ENCODE measurements at places on chromosomes 5 and 9. TPM values are rescaled to one million over a fixed set of nuclear protein-coding genes. Genes with fewer than 3 reads are reported as not detected.

DNA sequence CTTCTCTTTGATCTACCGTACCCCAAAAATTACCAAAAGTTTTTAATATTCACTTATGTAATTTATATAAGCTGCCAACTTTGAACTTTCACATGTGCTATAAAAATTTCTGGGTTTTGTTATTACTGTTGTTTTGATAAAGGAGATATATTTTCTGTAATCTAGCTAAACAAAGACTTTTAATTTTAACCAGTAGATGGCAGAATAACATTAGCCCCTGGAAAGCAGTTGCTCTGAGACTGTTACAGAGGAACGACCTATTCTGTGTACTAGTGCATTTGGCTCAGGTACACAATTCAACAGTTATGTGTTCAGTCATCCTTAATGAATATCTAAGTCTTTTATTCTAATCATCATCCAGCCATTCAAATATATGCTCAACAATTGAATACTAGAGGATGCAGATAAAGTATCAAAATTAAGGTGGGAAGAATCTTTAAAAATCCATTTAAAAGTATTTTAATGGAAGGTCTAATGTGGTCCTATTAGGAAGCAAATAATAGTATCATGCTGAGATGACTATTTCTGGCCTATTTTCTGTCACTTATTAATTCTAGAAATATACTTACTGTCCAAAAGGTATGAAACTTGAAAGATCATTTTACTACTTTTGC lies 8.6 kb downstream of the KLHL9 start:
- peaks cover 54% of the 10 kb centered on the region for H3K4me1 ChIP-seq
- no peaks in the 10 kb centered on the region for H3K27me3 ChIP-seq
- H3K27ac ChIP-seq, result no peak overlapping the region
- no peak overlapping the region for H3K4me3 ChIP-seq

GRCh38 chr5:180723936-180724335 lies 15.9 kb downstream of the OR2Y1 start:
- no peaks in the 10 kb centered on the region for H3K27me3 ChIP-seq
- H3K4me1 ChIP-seq, result no peaks in the 10 kb centered on the region
- no peak overlapping the region for H3K4me3 ChIP-seq
- peak; percentile 29 for DNase-seq
- H3K27ac ChIP-seq, result no peak overlapping the region

GRCh38 chr9:28782630-28783029 lies 1209.3 kb upstream of the C9orf72 start:
- DNase-seq, result no peak
- H3K4me1 ChIP-seq, result no peaks in the 10 kb centered on the region
- H3K27ac ChIP-seq, result no peak overlapping the region
- H3K27me3 ChIP-seq, result no peaks in the 10 kb centered on the region
- no peaks in the 10 kb centered on the region for H3K36me3 ChIP-seq
- H3K4me3 ChIP-seq, result no peak overlapping the region

DNA sequence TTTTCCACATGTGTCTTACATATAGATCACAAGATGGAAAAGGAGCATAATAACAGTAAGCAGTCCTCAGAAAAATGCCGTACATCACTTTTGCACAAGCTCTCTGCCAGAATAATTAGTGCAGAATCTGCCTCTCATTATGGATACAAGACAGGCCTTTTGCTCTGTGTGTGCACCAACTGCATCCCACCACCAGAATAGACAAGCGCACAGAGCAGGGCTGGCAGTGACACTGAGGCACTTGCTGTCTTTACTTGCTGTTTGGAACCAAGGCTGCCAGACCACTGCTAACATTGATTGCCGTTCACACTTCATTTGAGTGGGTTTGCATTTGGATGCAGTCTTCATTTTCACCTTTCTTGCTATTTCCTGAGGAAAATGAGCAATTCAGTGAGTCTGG lies 741.3 kb downstream of the TLE1 start:
- H3K4me1 ChIP-seq, result peaks cover 8% of the 10 kb centered on the region
- H3K36me3 ChIP-seq, result no peaks in the 10 kb centered on the region
- no peak overlapping the region for H3K27ac ChIP-seq
- DNase-seq, result no peak
- H3K4me3 ChIP-seq, result no peak overlapping the region
- no peaks in the 10 kb centered on the region for H3K27me3 ChIP-seq

DNA sequence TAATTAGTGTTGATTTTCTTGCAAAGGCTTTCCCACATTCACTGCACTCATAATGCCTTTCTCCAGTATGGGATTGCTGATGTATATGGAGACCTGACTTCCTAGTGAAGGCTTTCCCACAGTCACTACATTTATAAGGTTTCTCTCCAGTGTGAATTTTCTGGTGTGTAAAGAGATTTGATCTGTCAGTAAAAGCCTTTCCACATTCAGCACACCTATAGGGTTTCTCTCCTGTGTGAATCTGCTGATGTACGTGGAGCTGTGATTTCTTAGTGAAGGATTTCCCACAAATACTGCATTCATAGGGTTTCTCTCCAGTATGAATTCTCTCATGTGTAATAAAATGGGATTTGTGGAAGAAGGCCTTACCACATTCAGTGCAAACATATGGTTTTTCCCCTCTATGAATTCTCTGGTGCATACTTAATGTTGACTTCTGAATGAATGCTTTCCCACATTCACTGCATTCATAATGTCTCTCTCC lies 31.1 kb downstream of the ZNF484 start:
- no peaks in the 10 kb centered on the region for H3K4me1 ChIP-seq
- H3K27me3 ChIP-seq, result no peaks in the 10 kb centered on the region
- H3K4me3 ChIP-seq, result no peak overlapping the region
- peaks cover 52% of the 10 kb centered on the region for H3K36me3 ChIP-seq

GRCh38 chr9:8961186-8961851 lies 1161.7 kb upstream of the DMAC1 start:
- no peak overlapping the region for H3K27ac ChIP-seq
- no peak for DNase-seq
- no peak overlapping the region for H3K4me3 ChIP-seq
- no peaks in the 10 kb centered on the region for H3K27me3 ChIP-seq
- no peaks in the 10 kb centered on the region for H3K36me3 ChIP-seq
- no peaks in the 10 kb centered on the region for H3K4me1 ChIP-seq

GRCh38 chr9:127014910-127015540 lies 100.4 kb downstream of the RALGPS1 start:
- H3K27me3 ChIP-seq, result no peaks in the 10 kb centered on the region
- no peaks in the 10 kb centered on the region for H3K36me3 ChIP-seq
- no peak overlapping the region for H3K27ac ChIP-seq
- peaks cover 25% of the 10 kb centered on the region for H3K4me1 ChIP-seq
- DNase-seq, result no peak

GRCh38 chr9:84121991-84122523 lies 141.5 kb downstream of the RMI1 start:
- H3K4me3 ChIP-seq, result no peak overlapping the region
- no peak overlapping the region for H3K27ac ChIP-seq
- no peaks in the 10 kb centered on the region for H3K27me3 ChIP-seq
- no peaks in the 10 kb centered on the region for H3K36me3 ChIP-seq
- no peak for DNase-seq

GRCh38 chr5:37437711-37438110 lies 58.6 kb downstream of the WDR70 start:
- no peaks in the 10 kb centered on the region for H3K4me1 ChIP-seq
- H3K4me3 ChIP-seq, result no peak overlapping the region
- H3K27ac ChIP-seq, result no peak overlapping the region
- DNase-seq, result no peak

DNA sequence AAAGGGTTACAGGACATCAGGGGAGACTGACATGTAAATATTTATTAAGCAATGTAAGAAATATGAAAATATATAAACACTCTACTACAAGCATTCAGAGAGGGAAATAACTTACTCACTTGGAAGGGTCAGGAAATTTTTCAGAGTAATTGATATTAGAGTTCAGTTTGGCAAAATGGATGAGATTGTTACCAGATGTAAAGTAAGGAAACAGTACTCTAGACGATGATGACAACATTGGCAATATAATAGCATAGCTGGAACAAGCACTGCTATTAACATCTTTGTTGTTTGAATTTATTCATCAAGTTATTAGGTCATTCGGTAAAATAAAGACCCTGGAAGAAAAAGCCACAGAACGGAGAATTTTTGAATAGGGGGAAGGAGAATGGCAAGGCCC lies 49.1 kb downstream of the GNA14 start:
- H3K27me3 ChIP-seq, result no peaks in the 10 kb centered on the region
- peaks cover 31% of the 10 kb centered on the region for H3K4me1 ChIP-seq
- H3K36me3 ChIP-seq, result no peaks in the 10 kb centered on the region

- H3K4me3 ChIP-seq, result no peak overlapping the region
- no peak overlapping the region for H3K27ac ChIP-seq
- peaks cover 54% of the 10 kb centered on the region for H3K36me3 ChIP-seq
- H3K4me1 ChIP-seq, result no peaks in the 10 kb centered on the region
- no peaks in the 10 kb centered on the region for H3K27me3 ChIP-seq
Measured at GRCh38 chr5:149632311-149633251, 51.3 kb downstream of the ARHGEF37 start.

GRCh38 chr5:38441453-38442246 lies 114.8 kb downstream of the LIFR start:
- no peaks in the 10 kb centered on the region for H3K4me1 ChIP-seq
- no peaks in the 10 kb centered on the region for H3K27me3 ChIP-seq
- H3K27ac ChIP-seq, result no peak overlapping the region
- H3K4me3 ChIP-seq, result no peak overlapping the region
- H3K36me3 ChIP-seq, result no peaks in the 10 kb centered on the region

DNA sequence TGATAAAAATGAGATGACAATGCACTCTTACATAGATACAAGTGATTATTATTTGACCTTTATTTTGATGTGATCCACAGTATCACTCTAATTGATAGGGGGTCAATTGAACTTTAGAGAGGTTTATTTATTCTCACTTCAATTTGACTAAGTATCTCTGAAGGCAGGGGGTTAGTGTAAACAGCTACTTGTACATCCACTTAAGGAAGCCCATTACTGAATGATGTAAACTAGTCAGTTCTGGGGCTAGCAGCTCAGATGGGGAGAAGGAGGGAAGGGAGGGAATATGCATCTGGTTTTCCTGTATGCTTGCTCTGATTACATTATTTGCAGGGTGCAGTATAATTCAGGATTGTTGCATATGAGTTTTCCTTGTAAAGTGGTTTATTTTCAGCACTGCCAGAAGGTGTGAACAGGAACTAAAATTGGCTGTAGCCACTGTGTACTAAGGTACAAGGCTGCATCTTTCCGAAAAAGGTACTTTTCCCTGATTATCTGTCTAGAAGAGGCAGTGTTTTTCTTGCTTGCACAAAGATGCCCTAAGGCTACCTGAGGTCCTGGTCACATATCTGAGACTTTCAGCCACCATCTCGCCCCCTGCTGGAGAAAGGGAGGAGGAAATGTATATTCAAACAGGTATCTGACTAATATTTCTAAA lies 51.2 kb downstream of the MRPS27 start:
- no peak for DNase-seq
- no peak overlapping the region for H3K27ac ChIP-seq
- H3K27me3 ChIP-seq, result no peaks in the 10 kb centered on the region

DNA sequence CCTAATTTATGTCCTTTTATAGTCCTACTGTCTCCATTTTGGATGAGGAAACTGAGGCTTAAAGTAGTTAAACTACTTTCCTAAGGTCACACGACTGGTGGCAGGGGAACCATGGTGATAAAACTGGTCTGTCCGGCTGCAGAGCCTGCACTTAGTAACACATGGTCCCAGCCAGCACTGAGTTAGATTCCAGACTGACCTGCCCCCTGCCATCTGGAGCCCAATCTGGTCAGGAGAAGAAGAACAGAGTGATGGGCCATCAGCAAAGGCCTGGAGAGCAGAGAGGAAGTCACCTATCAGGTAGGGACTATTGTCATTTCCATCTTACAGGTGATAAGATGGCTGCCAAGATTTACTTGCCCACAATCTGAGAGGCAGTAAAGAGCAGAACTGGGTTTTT lies 86.6 kb upstream of the SLC25A48 start:
- no peaks in the 10 kb centered on the region for H3K36me3 ChIP-seq
- H3K27me3 ChIP-seq, result no peaks in the 10 kb centered on the region
- no peaks in the 10 kb centered on the region for H3K4me1 ChIP-seq
- no peak overlapping the region for H3K27ac ChIP-seq
- peak; percentile 74 for DNase-seq
- H3K4me3 ChIP-seq, result no peak overlapping the region

- peaks cover 11% of the 10 kb centered on the region for H3K4me1 ChIP-seq
- H3K27ac ChIP-seq, result no peak overlapping the region
- no peak overlapping the region for H3K4me3 ChIP-seq
- no peak for DNase-seq
- H3K27me3 ChIP-seq, result no peaks in the 10 kb centered on the region
Measured at GRCh38 chr9:99069546-99069945, 35.4 kb upstream of the TGFBR1 start.

DNA sequence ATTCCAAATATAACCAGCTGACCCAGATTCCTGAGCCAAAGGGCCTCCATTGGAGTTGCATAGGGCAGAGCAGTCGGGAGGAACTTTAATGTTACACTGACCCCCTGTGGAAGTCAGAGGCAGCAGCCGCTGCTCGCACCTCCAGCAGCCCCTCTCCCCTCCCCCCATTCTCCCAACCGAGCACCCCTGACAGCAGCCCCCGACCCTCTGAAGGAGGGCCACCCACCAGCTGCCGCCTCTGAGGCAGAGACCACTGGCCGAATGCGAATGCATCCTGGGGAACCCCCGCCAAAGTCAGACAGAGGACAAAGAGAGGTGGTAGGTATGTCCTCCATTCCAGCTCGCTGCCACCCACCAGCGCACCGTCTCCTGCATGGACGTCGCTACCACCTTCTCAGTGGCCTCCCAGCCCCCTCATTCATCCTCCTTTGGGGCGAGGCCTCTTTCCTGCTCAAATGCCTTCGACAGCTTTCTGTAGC lies 231.0 kb downstream of the CDK5RAP2 start:
- no peaks in the 10 kb centered on the region for H3K4me1 ChIP-seq
- no peaks in the 10 kb centered on the region for H3K36me3 ChIP-seq
- no peak overlapping the region for H3K27ac ChIP-seq
- no peaks in the 10 kb centered on the region for H3K27me3 ChIP-seq

The UBQLN1 gene
- 123 TPM for total RNA-seq

The SFXN1 gene
- total RNA-seq, result 12.4 TPM

The THBS4 gene
- total RNA-seq, result 29.7 TPM

The FOXD4 gene
- 0.32 TPM for total RNA-seq

The ANKRD31 gene
- 0.11 TPM for total RNA-seq

The TAF11L10 gene
- not detected for total RNA-seq

The FLT4 gene
- total RNA-seq, result 10.4 TPM

The SPATA31D4 gene
- not detected for total RNA-seq

The ZNF367 gene
- total RNA-seq, result 2.0 TPM

All from esophagus muscularis mucosa (tissue), 4 donors.